ENCODE measurements at places on chromosomes 4 and X.

DNA sequence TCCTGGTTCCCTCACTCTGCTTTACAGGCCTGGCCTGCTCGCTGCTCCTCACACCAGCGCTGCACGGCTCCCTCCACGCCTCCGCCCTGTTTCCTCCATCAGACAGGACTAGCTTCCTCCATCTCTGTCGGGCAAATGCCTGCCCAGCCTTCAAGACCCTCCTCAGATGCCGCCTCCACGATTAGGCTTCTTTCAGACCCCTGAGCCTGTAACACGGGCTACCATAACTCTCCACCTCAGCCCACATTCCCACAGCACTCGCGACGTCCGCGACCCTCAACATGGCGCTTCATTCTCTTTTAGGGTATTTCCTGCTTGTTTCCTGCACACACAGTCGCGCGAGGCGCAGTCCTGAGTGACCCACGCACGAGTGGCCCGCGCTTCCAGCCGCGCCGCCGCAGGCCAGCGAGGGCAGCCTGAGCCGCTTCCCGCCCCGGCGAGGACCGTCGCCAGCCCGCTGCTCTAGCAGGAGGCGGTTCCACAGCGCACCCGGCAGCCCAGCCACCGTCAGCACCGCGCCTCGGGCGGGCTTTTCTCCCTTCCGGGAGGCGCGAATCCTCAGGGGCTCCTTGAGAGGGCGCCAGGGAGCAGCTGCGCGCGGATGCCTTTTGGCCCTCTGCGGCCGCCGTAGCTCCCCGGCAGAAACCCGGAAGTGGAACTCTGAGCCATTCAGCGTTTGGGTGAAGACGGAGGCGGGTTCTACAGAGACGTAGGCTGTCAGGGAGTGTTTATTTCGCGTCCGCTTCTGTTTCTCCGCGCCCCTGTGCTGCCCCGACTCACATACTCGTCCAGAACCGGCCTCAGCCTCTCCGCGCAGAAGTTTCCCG, at the start of gene FRG1:
FRG1 (plus strand) TSS at position 695 of the 827 bp plus-strand sequence. CDS start 138 bp downstream, outside the sequence.
- DNase-seq: peak; percentile 93

DNA sequence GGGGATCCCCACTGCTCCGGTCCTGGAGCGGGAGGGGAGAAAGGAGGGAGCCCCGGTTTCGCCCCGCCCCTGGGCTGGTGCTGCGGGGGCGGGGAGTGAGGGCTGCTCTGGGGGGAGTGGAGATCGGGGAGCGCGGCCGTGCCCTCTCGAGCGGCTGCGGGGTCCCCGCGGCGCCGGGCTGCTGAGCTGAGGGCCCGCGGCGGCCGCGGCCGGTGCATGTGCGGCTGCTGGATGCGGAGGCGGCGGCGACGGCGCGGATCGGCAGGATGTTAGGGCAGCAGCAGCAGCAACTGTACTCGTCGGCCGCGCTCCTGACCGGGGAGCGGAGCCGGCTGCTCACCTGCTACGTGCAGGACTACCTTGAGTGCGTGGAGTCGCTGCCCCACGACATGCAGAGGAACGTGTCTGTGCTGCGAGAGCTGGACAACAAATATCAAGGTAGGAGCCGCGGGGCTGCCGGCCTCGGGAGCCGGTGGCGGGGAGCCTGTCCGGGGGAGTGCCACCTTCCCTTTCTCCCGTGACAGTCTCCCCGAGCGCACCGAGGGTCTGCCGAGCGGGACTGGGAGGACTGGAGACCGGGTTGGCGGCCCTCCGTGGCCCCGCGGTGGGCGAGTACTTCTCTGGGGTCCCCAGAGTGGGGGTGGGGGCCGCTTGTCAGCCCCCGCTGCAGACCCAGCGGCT, at the start of gene ING2:
ING2 (plus strand) TSS at position 129 of the 681 bp plus-strand sequence; CDS start at position 267, 138 bp downstream.
- DNase-seq: peak; percentile 89

DNA sequence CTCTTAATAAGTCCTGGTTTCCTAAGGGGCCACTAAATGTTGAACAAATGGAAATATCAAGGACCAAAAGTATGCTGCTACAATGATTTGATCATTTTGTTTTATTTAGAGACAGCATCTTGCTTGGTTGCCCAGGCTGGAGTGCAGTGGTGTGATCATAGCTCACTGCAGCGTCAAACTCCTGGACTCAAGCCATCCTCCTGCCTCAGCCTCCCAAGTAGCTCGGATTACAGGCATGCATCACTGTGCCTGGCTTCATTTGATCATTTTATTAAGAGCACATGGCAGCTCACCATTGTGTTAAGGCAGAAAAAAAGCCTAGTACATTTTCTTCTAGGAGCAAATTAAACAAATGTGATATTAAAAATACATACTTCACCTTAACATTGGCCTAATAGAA, 52.7 kb downstream of the DCLK2 start:
- no peak for DNase-seq

- DNase-seq: no peak
These were observed 99.8 kb downstream of the CLDN22 start for GRCh38 chr4:183220236-183220635.

DNA sequence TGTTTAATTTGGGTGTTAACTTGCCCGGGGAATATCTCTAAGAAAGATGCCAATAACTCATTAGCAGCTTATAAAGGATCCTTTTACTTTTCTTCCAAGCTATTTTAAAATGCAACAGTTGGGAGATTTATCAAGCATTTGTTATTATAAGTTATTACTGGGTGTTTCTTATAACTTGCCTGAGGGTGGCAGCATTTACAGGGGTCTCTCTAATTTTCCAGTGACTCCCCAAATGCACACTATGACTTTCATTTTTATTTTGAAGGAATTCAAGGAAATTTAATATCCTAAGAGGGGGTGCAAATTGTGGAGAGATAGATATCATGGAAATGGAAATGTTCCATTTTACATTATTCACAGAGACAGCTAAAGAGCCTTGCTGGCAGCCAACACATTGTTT, 138.0 kb downstream of the PDGFRA start:
- peak; percentile 14 for DNase-seq

DNA sequence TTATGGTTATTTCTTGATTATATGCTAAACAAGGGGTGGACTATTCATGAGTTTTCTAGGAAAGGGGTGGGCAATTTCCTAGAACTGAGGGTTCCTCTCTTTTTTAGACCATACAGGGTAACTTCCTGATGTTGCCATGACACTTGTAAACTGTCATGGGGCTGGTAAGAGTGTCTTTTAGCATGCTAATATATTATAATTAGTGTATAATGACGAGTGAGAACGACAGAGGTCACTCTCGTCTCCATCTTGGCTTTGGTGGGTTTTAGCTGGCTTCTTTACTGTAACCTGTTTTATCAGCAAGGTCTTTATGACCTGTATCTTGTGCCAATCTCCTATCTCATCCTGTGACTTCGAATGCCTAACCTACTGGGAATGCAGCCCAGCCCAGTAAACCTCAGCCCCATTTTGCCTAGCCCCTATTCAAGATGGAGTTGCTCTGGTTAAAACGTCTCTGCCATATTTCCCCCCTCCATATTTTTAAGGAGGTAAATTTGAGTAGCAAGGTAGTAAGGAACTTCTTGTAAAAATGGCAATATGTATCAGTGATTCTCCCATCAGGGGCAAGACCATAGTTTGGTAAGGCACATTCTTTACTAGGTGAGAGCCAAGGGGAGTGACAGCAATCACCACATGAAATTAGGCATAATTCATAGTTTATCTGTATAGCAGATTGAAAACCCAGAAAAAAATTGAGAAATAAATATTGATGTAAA, 2.6 kb downstream of the CXCL2 start:
- DNase-seq: peak; percentile 52

- DNase-seq: no peak
These were observed 67.4 kb downstream of the AFF2 start for GRCh38 chrX:148567779-148568178.

- DNase-seq: peak; percentile 82
These were observed at the start of gene WFS1 for GRCh38 chr4:6269616-6270511. Gene WFS1 (plus strand): TSS chr4:6269850. CDS start chr4:6277456, 7,606 bp downstream.

- DNase-seq: no peak
These were observed 55.1 kb downstream of the CLCN5 start for GRCh38 chrX:49977319-49978090.

DNA sequence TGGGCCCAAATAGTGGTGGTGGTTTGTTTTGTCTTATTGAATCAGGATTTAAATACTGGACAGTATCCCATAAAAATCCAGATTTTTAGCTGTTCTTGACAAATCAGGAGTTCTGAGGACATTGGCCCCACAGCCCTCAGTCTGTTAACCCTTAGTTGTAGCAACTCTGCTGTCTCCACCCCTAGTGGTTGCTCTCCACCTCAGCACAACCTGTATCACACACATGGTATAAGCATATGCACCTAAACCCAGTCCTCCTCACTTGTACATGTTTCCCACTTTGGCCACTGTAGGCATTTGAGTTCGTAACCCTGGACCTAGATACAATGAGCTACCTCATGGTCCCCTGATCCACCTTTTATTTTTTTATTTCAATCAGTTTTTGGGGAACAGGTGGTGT, 75.9 kb downstream of the MRPL1 start:
- no peak for DNase-seq

GRCh38 chrX:19972984-19973383, 17.9 kb downstream of the BCLAF3 start:
- DNase-seq: no peak

GRCh38 chr4:180913750-180914149, 1329.5 kb upstream of the TENM3 start:
- DNase-seq: no peak

DNA sequence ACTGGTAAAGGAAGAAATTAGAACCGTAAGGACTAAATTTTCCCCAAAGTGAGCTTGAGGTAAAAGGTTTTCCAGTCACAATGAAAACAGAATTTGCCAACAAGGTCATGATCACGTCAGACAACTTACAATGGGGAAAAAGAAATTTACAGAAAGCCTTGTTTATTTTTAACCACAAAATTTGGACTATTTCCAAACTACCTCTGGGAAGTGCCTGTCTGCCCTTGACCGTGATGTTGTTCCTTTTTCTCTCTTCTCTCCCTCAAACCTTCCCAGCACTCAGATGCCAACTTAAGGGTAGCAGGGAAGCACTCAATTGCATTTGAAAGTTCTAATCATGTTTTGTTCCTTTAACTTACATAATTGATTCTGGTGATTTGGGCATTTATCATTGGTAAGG, 32.5 kb downstream of the MEPE start:
- no peak for DNase-seq

Data from hematopoietic multipotent progenitor cell treated with erythropoietin and hydrocortisone succinate and interleukin-3 and kit ligand, for 8 days (in vitro differentiated cells).